ENCODE measurements at places on chromosomes 7 and 10.

- DNase-seq: peak; percentile 38
Observed at GRCh38 chr10:70584909-70585544, 17.5 kb downstream of the PRF1 start.

- no peak for DNase-seq
Observed at GRCh38 chr10:62155054-62155680, 113.5 kb downstream of the RTKN2 start.

DNA sequence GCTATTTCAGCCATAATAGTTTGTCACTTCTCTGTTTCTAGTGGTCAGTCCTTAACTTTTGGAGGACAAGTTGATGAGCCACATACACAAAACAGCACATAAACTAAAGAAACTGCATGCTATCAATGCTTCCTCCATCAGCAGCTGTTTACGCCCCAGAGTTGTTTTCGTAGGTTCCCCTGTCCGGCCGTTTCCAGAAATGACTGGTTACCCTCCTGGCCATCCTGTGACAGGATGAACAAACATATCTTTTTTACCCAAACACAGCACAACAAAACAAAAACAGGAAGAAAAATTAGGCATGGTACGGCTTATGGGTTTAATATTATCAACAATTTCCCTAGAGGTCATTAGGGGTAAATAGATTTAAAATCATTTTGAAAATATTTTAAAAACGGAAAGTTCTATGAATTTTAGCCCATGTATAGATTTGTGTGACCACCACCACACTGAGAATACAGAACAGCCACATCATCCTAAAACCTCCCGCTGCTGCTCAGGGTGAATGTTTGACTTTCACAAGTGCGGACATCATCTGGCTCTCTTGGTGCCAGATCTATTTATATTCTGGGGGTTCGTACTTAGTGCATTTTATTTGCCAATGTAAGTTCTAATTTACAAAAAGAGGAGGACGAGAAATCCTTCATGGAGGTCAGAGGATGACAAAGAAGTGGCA lies 74.8 kb downstream of the HIPK2 start:
- no peak for DNase-seq

- DNase-seq: no peak
Observed at GRCh38 chr10:14405076-14406065, 74.6 kb upstream of the FRMD4A start.

DNA sequence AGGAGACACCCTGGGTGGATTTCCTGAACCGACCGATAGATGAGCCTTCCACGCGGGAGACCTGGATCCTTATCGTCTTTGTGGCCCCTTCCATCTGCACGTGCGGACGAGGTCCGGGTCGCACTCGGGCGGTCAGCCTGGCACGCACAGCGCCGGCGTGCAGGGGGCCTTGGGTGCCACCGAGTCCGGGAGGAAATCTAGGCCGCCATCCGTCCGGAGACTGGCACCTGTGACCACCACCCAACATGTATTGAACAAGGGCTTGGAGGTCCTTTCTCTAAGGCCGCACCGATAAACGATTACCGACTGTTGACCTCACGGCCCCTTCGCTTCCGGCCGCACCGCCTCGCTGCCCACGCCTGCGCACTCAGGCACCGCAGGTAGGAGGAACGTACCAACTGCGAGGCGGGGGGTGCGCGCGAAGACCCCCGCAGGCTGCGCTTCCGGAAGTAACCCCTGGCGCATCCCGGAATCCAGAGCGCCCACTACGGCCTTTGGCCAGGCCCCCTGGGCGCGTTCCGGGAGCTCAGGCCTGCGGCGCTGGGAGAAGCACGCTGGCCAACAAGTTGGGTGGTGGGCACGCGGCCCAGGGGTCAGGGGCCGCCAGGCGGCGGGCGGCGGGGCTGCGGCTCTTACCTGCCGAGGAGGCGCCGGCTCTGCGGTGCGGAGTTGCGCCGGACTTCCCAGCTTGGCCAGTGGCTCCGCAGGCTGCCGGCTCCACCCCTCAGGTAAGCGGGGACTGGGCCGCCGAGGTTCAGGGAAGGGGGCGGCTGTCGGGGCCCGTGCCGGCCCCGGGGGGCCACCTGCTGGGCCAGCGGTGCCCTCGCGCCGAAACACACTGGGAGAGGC lies at the start of the genes ACTR3C and LRRC61:
Gene ACTR3C (minus strand): TSS at position 713 of the 849 bp plus-strand sequence. CDS start 28,249 bp downstream, outside the sequence.
Gene LRRC61 (plus strand): TSS at position 523 of the 849 bp plus-strand sequence. CDS start 13,507 bp downstream, outside the sequence.
- peak; percentile 77 for DNase-seq

- no peak for DNase-seq
Observed at GRCh38 chr10:125449571-125449970, 233.4 kb downstream of the TEX36 start.

DNA sequence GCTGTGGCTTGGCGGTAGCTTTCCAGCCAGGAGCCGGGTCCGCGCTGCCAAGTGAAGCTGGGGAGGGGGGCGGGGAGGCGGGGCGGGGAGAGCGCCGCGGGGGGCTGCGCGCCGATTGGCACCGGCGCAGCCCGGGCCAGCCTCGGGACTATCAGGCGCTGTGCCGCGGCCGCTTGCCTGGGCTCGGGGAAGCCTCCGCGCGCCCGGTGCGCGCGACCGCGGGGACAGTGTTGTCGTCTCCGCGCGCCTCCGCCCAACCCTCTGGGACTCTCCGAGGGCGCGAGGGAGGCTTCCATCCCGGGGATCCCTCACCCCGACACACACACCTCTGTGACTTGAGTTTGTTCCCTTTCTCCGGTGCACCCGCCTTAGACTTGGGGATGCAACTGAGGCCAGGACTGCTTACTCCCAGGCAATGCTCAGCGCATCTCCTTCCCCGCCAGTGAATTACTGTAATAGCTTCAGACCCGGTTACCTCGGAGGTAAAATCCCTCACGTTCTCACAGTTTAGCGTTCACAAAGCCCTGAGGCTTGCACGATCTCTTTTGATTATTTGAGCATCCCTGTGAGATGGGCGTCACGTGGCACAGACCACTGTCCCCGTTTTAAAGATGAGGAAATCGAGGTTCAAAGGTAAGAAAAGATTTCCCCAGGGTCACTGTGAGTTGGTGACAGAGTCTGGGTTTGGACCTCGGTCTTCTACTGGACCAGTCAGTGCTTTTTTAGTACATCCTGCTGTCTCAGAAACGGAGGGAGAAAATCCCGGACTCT lies at the start of gene NKX1-2:
Gene NKX1-2 (minus strand): TSS at position 24 of the 771 bp plus-strand sequence. CDS start 92 bp downstream, outside the sequence.
- DNase-seq: no peak

DNA sequence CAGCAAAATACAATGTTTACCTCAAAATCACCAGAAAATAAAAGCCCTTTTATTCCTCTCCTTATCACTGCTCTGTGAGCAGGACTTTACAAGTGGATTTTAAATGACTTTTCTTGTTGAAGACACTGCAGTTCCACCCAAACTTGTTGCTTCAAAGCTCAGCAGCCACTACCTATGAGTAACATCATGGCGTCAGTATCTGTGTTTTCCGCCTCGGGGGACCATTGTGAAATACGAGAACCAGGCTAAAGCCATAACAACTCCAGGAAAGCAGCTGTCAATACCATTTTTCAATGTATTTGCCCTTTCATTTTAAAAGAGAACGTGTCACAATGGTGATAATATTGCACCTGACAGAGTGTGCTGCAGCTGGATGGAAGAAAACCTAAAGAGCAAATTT lies 284.0 kb upstream of the RNF32 start:
- no peak for DNase-seq

GRCh38 chr7:2806571-2806970 lies 37.5 kb downstream of the GNA12 start:
- no peak for DNase-seq

DNA sequence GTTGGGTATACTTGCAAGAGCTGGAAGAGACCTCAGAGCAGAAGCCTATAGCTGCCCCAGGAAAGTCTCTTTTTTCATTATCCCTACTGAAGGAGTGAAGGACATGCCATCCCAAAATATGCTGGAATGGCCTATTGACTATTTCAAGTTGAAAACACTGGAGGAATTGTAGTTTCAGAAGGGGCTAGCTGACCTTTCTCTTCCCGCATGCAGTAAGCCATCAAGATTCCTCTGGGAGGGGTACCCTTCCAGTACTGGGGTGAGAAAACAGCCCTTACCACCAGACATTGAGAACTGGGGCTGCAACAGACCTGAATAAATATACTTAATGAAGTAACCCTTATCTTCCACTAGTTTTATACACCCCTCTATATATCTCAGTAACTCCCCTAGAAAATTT lies 41.7 kb downstream of the CHCHD3 start:
- DNase-seq: peak; percentile 52

DNA sequence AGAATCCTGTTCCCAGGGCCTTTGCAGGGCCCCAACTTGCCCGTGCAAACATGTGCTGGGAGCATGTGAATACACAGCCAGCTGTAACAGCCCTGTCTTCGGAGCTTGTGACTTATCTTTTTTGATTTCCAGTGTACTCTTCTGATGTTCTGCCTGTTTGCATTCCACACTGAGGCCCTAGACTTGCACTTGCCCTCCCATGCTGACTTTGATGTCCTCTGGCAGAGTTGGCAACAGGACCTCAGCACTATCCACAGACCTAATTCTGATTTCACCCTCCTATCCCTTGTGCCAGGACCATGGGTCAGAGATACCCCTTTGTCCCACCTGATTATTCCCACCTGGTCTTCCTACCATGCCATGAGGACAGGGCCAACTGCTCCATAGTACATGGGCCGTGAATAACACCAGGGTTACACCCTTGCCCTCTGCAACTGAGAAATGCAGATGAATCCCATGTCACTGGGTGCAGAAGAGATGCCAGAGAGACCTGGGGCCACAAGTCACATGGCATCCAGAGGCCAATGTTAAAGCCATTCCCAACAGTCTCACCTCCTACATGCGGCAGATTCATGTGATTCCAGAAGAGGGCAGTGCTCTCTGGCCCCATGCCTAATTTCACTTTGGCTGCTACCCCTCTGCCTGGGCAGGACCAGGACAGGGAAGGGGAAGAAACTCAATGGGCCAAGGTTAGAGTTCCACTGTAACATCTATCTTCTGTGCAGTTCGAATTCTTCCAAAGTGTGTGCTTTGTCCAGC lies 43.0 kb downstream of the SCRN1 start:
- no peak for DNase-seq

- no peak for DNase-seq
Observed at GRCh38 chr7:108099713-108100112, 30.4 kb downstream of the LAMB4 start.

- no peak for DNase-seq
Observed at GRCh38 chr7:46581268-46581667, 660.2 kb upstream of the IGFBP3 start.

DNA sequence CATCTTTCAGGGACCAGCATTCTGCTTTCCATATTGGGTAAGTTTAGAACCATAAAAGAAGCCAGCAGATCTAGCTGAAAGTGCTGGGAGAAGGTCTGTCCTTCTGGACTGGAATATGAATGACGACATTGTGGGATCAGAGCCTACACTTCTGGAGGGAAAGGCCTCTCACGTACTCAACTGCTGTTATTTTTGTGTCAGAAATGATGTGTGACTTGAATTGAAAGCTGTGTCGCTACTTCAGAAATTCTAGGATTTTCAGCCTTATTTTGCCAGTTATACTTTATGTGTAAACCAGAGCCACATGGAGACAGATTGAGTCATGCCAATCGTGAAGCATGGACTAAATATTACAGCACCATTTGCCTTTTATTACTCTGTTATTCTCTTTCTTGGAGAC lies 231.0 kb downstream of the KIAA1217 start:
- DNase-seq: no peak

- no peak for DNase-seq
Observed at GRCh38 chr7:88495881-88496725, 189.4 kb upstream of the STEAP4 start.

DNA sequence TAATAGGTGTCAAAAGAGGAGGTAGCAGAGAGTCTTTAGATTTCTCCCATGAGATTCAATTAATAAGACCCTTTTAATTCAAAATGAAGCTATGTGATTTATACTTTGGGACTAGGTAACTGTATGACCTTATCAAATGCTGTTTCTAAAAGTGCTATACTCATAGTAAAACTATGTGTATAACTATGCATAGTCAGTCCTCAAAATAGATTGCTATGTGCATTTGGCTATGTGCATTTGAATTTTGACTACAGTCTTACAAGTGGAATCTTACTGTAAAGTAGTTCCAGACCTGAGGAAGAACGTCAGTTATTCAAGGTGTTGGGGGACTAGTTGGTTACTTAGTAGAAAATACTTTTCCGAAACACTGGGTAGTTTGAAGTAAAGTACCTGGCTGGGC lies 36.9 kb downstream of the ADD3 start:
- no peak for DNase-seq

- DNase-seq: no peak
Observed at GRCh38 chr10:103455235-103455634, 3.1 kb upstream of the CALHM2 start.

GRCh38 chr10:84059526-84059925 lies 79.8 kb upstream of the GHITM start:
- no peak for DNase-seq

GRCh38 chr7:24817339-24817738 lies 60.1 kb upstream of the GSDME start:
- no peak for DNase-seq

DNA sequence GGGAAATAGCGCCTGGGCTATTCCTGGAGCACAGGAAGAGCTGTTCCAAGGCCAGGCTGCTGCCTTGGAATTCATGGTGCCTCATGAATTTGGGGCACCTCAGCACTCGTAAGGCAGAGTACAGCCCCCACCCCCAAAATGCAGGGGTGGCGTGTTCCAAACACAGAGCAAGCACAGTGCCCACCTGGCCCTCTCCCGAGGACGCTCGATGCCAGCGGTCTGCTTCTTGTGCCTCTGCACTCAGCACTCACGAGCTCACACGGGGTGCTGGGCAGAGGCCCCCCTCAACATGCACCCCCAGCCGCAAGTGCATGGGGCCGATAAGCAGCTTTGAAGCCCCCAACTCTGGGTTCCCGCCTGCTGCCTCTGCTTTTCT lies 60.1 kb downstream of the ZRANB1 start:
- no peak for DNase-seq

DNA sequence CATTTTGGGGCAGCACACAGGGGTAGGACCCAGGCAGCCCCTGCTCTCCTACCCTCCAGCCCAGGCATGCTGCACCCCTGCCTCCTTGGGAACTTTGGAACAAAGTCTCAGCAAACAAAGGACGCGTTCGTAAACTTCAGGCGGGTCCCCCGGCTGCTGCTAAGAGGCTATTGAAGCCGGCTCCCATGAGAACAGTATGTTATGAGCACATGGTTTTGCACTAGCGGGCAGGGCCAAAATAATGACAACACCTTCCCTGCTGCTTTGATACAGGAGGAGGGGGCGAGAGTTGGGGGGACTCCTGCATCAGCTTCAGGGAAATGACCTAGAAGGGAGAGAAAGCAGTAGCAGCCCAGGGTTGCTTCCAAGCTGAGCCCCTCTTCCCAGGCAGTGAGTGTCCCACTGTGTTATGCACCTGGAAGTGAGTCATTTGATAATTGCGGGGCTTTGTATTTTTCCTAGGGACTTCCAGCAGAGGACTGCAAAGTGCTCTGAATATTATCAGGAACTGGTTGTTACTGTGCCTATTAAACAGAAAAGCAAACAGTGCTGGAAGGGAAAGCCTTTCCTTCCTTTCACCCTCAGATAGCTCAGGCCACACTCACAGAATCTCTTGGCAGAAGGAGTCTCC lies 6.9 kb downstream of the ITPRIP start:
- no peak for DNase-seq

DNA sequence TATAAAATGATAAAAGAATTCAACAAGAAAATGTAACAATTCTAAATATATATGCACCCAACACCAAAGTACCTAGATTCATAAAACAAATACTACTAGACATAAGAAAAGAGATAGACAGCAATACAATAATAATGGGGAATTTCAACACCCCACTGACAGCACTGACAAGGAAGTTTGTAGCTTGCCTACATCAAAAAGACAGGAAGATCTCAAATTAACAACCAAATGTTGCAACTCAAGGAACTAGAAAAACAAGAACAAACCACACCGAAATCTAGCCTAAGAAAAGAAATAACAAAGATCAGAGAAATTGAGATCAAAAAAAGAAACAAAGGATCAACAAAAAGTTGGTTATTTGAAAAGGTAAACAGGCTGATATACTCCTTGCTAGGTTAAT lies 36.5 kb upstream of the TNKS2 start:
- DNase-seq: no peak

- DNase-seq: no peak
Observed at GRCh38 chr10:44391981-44392380, 7.1 kb upstream of the CXCL12 start.
